ENCODE measurements at places on chromosomes 5 and 9. TPM values are rescaled to one million over a fixed set of nuclear protein-coding genes. Genes with fewer than 3 reads are reported as not detected.

DNA sequence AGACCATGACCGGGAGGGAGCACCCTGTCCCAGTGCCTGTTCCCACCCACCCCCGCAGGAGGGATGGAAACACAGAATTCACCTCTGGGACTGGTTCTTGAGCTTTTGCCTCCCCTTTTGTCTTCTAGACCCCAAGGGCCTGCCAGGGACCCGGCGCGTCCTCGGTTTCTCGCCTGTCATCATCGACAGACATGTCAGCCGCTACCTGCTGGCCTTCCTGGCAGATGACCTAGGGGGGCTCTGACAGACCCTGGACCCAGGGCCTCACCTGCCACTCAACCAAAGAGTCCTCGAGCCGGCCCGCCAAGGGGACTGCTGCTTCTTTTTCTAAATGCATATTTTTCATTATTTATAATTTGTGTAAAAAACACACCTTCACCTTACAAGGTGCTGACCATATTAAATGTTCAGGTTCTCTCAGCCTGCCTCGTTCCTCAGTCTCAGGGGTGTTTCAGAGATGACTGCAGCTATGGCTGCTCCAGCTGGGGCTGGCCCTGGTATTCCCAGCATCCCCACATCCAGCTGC lies 16.9 kb downstream of the CARD19 start:
- DNase-seq = no peak

- DNase-seq = no peak
Observed at GRCh38 chr9:127500399-127500798, 49.1 kb downstream of the LRSAM1 start.

DNA sequence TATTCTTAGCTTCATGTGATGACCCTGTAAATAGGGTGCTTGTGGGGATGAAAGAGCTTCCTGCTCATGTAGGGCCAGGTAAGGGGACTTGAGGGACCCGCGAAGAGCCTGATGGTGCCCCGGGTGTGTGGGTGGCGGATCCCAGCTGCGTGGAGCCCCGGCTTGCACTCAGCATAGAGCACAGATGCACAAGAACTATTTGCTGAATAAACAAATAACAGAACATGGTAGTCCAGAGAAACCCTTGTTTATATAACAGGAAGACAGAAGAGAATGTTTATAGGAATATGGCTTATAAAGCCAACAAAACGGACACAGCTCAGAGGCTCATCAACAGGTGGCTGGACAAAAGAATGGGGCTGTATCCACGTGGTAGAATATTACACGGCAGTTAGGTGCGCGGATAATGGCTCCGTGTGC lies 106.9 kb upstream of the COL5A1 start:
- no peak for DNase-seq

DNA sequence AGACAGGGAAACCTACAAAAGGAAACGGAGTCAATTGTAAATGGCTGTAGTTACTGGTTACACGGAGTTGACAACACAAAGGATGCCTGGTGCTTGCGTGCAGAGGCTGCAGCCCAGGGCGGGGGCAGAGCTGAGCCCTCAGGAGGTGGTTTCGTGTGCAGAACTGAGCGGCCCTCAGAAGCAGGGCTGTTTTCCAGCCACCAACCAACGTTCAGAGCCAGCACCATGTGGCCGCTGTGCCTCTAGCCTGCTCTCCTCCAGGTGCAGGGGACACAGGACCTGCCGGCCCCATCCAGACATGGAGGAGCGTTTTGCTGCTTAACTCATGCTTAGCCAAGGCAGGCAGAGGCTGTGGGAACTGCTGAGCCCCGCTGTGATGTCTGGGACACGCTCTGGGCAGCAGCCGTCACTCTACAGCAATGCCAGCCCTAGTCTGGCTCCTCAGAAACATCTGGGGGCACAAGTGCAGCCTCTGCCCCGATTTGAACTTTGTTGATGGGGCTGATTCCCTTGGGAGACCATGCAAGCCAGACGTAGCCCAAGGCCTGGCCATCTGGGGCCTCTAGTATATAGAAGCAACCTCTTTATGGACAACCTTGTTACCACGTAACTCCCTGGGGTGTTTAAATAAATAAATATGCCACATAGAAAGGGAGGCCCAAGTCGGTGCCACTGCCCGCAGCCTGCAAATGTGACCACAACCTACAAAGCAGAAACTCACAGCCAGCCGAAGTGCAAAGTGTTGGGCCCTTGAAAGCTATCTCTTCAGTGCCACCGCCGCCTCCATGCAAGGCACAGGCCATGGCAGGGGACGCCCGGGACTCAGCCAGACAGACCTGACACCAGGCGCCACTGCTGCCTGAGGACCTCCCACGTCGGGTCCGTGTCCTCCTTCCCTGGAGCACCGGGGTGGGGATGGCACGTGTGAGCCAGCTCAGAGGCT lies 42.1 kb downstream of the NKD2 start:
- DNase-seq = no peak

LHX6 gene
- total RNA-seq = 0.32 TPM

ANGPTL2 gene
- 80.6 TPM for total RNA-seq

MAT2B gene
- total RNA-seq = 62.7 TPM

All from myocyte (in vitro differentiated cells).